ENCODE measurements at places on chromosomes 12 and 14. TPM values are rescaled to one million over a fixed set of nuclear protein-coding genes. Genes with fewer than 3 reads are reported as not detected.

ANG gene
- total RNA-seq = 3.8 TPM

DNA sequence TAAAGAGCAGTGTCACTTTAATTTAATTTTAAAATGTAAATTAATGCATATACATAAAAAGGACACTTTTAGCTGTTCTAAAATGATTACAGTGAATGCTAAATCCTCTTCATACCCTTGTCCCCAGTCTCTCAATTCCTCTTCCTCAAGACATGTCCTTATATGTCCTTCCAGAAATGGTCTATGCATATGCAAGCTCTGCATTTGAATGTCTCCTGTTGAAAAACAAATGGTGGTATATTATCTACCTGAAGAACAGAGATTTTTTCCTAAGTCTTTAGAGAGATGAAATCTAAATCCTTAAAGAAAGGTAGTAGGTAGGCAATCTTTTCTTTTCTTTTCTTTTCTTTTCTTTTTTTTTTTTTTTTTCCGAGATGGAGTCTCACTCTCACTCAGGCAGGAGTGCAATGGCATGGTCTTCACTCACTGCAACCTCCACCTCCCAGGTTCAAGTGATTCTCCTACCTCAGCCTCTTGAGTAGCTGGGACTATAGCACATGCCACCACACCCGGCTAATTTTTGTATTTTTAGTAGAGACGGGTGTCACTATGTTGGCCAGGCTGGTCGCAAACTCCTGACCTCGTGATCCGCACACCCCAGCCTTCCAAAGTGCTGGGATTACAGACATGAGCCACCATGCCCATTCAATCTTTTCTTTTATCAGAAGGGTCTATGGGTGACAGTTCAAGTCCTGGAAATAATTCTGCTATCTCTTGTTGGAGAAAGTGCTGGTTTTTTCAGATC is 180.5 kb downstream of the PRKCH start:
- no peak overlapping the region for H3K4me3 ChIP-seq
- H3K27ac ChIP-seq = no peak overlapping the region
- no peak for DNase-seq
- H3K36me3 ChIP-seq = no peaks in the 10 kb centered on the region

DNA sequence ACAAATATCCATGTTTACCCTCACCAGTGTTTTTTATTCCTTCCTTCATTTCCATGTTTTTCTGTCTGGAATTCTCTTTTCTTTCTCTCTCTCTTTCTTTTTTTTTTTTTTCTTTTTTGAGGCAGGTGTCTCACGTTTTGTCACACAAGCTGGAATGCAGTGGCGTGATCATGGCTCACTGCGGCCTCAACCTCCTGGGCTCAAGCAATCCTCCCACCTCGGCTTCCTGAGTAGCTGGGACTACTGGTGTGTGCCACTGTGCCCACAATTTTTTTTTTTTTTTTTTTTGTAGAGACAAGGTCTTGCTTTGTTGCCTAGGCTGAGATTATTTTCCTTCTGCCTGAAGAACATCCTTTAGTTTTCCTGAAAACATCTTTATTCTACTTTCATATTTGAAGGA is 15.0 kb upstream of the AMIGO2 start:
- no peak overlapping the region for H3K27ac ChIP-seq
- no peak overlapping the region for H3K4me3 ChIP-seq
- no peak for DNase-seq

DNA sequence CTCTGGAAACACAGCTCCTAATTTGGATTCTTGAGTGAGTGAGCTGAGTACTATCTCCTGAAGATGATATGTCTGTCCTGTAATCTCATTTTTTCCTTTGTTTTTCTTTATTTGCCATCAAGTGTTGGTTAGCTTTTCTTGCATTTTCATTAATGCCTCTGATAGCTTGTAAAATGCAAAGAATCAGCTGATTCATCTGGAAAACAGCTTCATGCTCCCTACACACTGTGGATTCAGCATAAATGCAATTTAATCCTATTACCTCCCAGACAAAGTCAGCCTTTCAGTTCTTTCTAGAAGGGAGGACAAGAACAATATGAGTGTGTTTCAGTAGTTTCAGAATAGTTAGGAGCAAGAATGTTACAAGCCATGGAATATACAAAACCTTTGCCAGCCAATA is 79.4 kb downstream of the DACT1 start:
- no peaks in the 10 kb centered on the region for H3K27me3 ChIP-seq
- no peak overlapping the region for H3K27ac ChIP-seq
- H3K4me1 ChIP-seq = peaks cover 1% of the 10 kb centered on the region
- no peak overlapping the region for H3K4me3 ChIP-seq
- DNase-seq = no peak
- H3K36me3 ChIP-seq = no peaks in the 10 kb centered on the region

Data from GM23248 (cell line).